ENCODE measurements at places on chromosomes 7 and 10. TPM values are rescaled to one million over a fixed set of nuclear protein-coding genes. Genes with fewer than 3 reads are reported as not detected.

The HECW1 gene
- polyA plus RNA-seq = 12.2 TPM

The STEAP1 gene
- polyA plus RNA-seq = 24.3 TPM

The CEP55 gene
- polyA plus RNA-seq = not detected

The TMEM176B gene
- polyA plus RNA-seq = 2.5 TPM

The RGR gene
- polyA plus RNA-seq = 3.0 TPM

The ZCWPW1 gene
- 9.3 TPM for polyA plus RNA-seq

The HABP2 gene
- not detected for polyA plus RNA-seq

The PRDX3 gene
- 481 TPM for polyA plus RNA-seq

The MMP21 gene
- not detected for polyA plus RNA-seq

The OR9A2 gene
- polyA plus RNA-seq = not detected

The C10orf90 gene
- not detected for polyA plus RNA-seq

The NKX2-3 gene
- not detected for polyA plus RNA-seq

The TRIM50 gene
- polyA plus RNA-seq = not detected

The UCN3 gene
- not detected for polyA plus RNA-seq

The NAT16 gene
- polyA plus RNA-seq = not detected

The SPDYE16 gene
- 0.51 TPM for polyA plus RNA-seq

The MPP7 gene
- polyA plus RNA-seq = 1.1 TPM

The ACSM6 gene
- not detected for polyA plus RNA-seq

The FASTK gene
- polyA plus RNA-seq = 1.9 TPM

The OR2A42 gene
- polyA plus RNA-seq = not detected

The WEE2 gene
- polyA plus RNA-seq = not detected

The NPY gene
- 52.9 TPM for polyA plus RNA-seq

The TAS2R40 gene
- polyA plus RNA-seq = not detected

The AKR1C4 gene
- not detected for polyA plus RNA-seq
